ENCODE measurements at places on chromosomes 7 and 10.

GRCh38 chr7:11601761-11602160, 230.2 kb downstream of the THSD7A start:
- no peak for DNase-seq

GRCh38 chr10:5644930-5645329, 21.5 kb downstream of the ASB13 start:
- DNase-seq, result no peak

DNA sequence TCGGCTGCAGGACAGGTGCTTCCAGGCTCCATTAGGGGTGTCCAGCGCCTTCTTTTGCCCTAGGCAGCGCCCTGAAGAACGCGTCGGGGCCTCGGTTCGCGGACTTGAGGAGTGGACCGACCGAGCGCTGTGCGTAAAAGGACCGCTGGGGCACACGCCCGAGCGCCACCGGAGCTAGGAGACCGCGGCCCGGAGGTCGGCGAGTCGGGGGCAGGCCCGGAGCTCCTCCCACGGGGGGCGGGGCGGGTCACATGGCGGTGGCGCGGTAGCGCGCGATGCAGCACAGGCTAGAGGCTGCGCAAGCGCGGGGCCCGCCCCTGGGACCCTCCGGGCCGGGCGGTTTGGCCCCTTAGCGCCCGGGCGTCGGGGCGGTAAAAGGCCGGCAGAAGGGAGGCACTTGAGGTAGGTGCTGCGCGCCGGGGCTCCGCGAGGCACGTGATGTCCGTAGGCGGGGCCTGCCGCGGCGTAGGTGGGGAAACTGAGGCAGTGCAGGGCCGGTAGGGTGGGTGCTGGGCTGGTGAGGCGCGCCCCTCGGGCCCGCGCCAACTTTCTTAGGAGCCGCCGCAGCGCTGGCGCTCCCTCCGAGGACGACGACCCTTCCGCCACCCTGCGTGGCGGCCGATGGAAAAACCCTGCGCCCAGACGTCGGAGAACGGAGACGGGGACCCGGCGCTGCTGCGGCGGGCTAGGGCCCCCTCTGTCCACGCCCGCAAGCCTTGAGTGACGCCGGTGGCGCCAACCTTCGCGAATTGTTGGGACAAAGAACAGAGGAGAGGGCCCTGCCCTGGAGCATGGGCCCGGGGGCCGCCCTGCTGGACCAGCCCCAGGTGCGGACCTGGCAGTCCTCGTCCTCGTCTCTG, at the start of gene PRXL2A:
PRXL2A (plus strand) TSS at position 310 of the 860 bp plus-strand sequence. CDS start 11,917 bp downstream, outside the sequence.
- peak; percentile 88 for DNase-seq

DNA sequence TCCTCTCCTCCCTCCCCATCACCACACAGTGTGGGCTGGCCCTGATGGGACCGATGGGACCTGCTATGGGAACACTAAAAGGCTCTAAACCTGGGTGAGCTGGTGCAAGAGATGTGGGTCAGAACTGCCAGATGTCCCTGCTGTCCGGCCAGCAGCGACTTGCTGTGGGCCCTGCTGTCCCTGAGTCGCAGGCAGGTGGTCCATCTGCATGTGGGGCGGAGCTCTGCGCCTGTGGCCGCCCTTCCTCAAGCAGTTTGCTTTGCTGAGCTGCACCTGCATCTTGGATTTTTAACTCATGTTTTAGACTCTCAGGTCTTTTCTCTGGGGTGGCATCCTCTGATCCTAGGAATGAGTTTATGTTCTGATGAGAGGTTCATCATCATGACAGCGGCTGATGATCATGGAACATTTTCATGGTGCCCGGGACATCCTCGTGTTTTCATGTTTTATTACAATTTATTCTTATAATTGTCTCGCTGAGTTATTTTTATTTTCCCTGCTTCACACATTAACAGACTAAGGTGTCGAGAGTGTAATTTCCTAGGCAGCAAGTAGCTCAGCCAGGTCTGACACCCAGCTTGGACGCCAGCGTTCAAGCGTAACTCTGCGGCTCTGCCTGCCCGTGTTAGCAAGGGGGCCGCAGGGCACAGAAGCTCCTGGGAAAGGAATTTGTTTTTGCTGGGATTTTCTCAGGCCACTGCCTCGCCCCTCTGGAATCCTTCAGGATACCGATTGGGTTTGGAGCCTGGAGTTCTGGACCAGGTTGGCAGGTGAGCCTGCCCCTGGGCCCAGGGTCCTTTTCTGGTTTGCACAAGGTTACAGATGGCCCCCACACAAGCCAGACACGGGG, 615.2 kb upstream of the FOXK1 start:
- no peak for DNase-seq

- no peak for DNase-seq
Measured at GRCh38 chr10:116385994-116386809, 41.4 kb upstream of the PNLIPRP3 start.

GRCh38 chr10:24448351-24448999, 239.5 kb downstream of the KIAA1217 start:
- no peak for DNase-seq

GRCh38 chr7:1027242-1028043, 16.9 kb upstream of the GPR146 start:
- no peak for DNase-seq

DNA sequence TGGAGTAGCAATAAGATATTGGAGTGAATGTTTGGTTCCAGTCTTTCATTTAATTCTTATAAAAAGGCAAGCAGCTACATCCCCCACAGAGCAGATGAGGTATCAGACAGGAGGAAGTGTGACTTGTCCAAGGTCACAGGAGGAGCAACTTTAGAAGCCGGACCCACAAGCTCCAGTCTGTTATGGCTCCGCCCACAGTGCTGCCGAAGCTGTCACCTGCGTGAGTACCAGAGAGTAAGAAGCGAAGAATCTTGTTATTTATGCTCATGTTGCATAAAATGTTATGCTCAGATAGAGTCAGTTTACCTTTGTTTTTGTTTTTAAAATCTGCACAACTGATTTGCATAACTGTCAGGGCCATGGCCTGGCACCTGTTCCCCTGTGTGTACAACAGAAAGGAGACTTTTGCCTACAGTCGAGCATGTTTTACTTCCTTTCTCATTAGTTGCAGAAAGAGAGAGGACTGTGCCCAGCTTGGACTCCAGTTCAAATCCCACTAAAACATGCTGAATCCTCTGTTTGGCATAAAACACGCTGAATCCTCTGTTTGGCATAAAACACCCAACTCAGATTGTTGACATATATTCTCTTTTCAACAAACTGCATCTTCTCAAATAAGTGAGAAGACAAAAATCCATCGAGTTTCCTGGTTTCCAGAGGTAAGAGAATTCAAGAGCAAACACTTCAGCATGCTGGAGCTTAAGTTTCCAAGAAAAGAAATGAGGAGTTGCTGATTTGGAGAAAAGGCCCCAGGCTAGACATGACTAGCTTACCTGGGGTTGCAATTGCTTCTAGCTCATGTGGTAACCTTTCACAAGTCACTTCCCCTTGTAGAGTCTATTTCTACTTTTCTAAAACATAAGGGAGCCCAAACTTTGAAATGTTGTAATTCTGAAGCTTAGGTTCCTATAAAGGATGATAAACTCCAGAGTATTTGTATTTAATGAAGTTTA, 409.8 kb upstream of the ZMIZ1 start:
- DNase-seq, result no peak
